Stimulated activated CD4-positive, alpha-beta T cell treated with anti-CD3 and anti-CD28 coated beads, Interleukin-12 subunit alpha, Interleukin-12 subunit beta, amount 100 ng/mL, for 24 hours (primary cell): ENCODE measurements at places on chromosomes 7 and 10.

DNA sequence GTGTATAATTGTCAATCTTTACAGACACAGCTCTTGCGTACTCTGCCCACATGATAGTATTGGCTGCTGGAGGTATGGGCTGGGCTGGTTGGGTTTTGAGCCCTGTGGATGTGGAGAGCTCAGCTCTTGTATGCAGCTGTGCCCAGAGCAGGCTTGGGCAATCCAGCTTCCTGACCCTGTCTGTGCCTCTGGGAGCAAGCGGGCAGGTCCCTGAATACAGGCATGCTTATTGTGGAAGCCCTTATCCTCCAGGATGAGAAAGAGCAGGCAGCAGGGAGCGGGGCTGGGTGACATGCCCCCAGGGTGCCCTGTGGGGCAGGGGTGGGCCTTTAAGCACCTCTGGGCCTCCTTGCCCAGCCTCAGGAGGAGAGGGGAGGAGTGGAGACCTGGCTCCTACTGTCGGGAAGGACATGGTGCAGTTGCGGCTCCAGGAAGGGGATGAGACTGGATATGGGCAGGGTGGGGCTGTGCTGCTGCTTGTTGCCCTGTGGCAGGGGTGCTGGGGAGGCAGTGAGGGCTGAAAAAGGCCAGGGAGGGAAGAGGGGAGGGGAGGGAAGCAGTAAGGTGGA lies 32.7 kb upstream of the SH2D4B start:
- no peak for DNase-seq

DNA sequence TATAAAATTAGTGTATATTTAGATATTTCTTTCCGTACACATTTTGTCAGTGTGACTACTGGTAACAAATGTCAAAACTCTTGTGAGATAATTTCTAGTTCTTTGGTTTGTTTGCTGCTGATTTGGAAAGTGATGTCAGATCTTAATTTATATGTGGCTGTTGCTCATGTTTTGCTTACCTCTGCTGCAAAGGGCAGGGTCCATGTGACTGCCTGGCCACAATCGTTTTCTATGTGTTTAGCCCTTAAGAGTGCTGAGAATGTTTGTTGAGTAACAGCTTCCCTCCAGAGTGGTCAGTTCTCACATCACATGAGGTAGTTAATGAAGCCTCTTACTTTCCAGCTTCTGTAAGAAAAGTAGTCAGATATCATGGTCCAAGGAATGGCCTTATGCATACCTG lies 4.2 kb downstream of the NRBF2 start:
- DNase-seq, result no peak

DNA sequence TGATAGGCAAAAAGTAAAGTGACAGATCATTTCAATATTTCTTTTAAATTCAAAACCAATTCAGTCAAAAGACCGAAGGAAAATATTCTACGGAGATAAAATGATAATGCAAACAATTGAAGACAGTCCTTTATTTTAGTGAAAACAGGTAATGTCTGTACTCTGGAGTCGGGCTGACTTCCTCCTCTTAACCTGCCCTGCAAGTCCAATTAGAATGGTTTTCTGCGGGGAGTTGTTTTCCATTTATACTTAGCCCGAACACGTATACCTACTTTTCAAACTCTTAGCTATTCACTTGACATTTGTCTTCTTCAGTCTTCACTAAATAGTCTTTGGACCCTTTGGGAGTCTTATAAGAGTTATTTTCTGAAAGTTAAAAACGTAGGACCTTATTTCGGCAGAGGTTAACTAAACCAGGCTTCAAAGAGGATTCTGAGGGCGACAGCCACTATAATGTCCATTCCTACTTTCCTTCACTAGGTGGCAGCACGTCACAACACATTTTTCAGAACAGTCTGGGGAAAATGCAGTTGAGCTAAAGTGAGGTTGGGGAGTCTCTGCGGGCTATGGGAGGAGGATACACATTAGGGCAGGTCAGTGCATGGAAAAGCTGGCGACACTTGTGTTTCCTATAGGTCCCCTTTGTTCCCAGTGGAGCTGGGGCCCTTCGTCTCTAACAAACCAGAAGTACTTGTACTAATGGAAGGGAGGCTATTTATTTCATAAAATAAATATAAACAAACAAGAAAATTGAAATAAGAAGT lies 472.0 kb downstream of the KCNMA1 start:
- peak; percentile 11 for DNase-seq

DNA sequence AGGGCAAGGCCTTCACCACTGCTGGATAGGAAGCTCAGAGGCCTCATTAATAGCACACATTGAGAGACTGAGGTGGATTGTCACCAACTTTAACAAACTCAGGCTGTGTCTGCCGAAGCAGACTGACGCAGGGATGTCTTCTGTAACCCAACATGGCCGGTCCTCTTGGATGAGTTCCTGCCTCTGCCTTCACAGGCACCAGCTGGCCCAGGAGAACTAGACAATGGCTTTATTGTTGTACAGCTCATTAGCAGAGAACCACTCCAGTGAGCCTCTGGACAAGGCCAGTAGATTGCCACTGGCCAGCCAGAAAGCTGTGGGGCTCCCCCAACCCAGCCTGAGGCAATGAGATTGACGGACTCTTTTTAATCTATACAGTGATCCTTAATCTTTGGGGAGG lies 9.4 kb downstream of the NODAL start:
- no peak for DNase-seq

DNA sequence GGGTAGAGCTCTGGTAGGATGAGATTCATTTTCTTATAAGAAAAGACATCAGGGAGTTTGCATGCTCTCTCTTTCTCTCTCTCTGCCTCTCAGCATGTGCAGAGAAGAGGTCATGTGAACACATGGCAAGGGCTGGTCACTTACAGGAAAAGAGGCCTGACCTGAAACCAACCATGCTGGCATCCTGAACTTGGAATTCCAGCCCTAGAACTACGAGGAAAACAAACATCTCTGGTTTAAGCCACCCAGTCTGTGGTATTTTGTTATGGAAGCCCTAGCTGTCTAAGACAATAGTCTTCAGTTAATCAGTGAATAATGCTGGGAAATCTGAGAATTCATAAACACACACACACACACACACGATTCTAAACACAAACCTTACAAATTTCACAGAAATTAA lies 1104.2 kb upstream of the LRRN3 start:
- no peak for DNase-seq

- DNase-seq, result no peak
These were observed 50.0 kb downstream of the TRUB1 start for GRCh38 chr10:114987995-114988394.
